ENCODE measurements at places on chromosomes 16 and 17.

DNA sequence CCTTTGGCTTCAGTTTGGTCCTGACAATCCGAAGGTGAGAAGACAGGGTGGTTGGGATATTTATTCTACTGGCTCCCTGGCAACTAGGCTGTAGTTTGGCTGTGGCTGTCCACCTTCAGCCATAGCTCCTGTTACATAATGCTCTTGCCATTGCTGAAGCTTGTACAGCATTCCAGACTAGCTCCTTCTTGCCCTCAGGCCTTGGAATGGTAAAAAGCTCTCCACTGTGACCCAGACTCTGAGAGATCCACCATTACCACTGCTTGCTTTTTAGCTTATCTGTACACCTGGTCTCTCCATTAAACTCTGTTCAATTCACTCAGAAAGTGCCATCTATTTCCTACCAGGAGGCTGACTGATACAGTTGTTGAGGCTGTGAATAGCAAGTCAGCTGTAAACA, 231.8 kb upstream of the MON1B start:
- no peak for DNase-seq

DNA sequence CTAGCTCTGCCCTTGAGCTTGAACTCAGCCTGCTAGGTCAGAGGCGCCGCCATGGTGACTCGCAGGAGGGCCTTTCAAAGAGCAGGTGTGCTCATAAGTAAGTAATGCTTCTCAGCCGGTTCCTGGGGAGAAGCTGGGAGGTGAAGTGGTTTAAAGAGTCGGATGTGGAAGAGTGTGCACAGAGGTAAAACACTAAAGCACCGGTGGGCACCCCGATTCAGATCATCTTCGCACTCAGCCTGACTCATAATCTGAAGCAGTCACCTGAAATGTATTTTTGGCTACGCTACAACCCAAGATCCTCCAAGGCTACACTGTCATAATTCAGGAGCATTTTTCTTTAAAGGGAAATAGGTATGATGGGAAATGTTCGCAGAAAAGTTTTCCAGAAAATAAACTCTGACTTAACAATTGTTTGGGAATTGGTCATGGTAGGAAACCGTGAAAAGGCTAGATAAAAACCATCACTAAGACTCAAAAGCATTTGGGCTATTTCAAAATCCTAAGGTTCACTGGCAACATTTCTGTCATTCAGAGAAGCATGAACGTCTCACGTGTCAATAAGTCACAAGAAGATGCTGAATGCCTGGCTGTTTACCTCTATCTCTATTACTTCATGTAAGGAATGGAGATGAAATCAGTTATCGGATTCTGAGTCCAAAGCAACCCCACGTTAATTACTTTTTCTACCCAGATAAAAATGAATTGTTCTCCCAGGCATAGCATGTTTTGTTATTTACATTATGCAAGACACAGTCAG, 17.8 kb downstream of the CDH8 start:
- no peak for DNase-seq

GRCh38 chr17:48477221-48477620, 47.2 kb upstream of the SKAP1 start:
- no peak for DNase-seq

- DNase-seq = no peak
Observed at GRCh38 chr17:83190004-83190385, 110.6 kb downstream of the METRNL start.

- no peak for DNase-seq
Observed at GRCh38 chr16:30053376-30054015, 12.1 kb upstream of the ALDOA start.

GRCh38 chr17:44314869-44315661, 6.7 kb downstream of the RUNDC3A start:
- DNase-seq = peak; percentile 52

DNA sequence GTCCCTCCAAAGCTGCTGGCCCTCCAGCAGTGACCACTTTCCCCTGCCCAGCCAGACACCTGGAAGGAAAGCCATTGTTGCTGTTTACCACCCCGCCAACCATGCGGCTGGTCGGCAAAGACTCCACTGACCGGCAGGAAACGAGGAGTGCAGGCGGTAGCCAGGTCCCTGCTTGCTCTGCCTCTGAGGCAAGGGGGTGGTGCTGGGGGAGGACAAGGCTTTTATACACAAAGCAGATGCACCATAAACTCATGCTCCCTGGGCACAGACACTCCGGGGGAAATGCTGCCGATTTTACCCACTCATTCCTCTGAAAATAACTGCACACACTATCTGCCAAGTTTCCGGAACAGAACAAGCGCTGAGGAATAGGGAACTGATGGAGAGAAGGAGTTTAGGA, 62.8 kb upstream of the GRIN2A start:
- DNase-seq = no peak

- peak; percentile 34 for DNase-seq
Observed at GRCh38 chr17:66304304-66305174, 2.1 kb downstream of the PRKCA start.

GRCh38 chr17:71402661-71403141, 718.1 kb upstream of the SOX9 start:
- DNase-seq = no peak

- peak; percentile 88 for DNase-seq
Observed at GRCh38 chr17:82751571-82752370, at the start of gene TBCD. TSS of gene TBCD (plus strand) at chr17:82752065. CDS start at chr17:82752194, 129 bp downstream.

- no peak for DNase-seq
Observed at GRCh38 chr17:14067347-14067746, 2.0 kb upstream of the COX10 start.

DNA sequence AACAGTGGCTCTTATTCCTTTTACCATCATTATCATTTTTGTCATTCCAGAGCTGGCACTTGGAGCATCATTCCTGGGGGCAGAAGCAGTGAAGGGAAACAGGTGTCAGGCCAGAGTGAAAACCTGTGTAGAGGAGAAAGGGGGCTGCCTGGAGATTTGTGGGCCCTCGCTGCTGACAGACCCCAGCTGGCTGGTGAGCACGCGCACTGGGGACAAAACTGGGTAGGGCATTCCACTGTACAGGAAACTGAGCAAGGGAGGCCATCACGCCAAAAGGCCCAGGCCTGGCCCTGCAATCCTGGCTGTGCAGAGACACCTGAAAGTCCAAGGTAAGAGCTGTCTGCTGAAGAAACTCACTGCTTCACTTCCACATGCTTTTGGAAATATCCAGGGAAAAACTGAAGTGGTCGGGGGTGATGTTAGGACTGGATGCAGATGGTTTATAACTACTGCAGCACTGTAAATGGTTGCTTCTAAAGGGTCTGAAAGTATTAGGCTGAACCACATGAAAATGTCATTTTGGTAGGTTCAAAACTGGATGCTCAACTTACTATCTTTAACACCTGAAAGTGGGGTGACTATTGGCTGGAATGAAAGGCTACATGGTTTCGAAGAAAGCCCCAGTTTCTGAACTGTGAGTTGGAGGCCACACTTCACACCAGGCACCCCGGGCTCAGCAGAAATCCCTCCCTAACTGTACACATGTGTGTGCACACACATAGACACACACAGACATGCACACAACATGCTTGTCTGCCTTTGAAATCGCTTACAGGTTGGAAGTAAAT, 225.0 kb downstream of the C16orf78 start:
- DNase-seq = no peak

DNA sequence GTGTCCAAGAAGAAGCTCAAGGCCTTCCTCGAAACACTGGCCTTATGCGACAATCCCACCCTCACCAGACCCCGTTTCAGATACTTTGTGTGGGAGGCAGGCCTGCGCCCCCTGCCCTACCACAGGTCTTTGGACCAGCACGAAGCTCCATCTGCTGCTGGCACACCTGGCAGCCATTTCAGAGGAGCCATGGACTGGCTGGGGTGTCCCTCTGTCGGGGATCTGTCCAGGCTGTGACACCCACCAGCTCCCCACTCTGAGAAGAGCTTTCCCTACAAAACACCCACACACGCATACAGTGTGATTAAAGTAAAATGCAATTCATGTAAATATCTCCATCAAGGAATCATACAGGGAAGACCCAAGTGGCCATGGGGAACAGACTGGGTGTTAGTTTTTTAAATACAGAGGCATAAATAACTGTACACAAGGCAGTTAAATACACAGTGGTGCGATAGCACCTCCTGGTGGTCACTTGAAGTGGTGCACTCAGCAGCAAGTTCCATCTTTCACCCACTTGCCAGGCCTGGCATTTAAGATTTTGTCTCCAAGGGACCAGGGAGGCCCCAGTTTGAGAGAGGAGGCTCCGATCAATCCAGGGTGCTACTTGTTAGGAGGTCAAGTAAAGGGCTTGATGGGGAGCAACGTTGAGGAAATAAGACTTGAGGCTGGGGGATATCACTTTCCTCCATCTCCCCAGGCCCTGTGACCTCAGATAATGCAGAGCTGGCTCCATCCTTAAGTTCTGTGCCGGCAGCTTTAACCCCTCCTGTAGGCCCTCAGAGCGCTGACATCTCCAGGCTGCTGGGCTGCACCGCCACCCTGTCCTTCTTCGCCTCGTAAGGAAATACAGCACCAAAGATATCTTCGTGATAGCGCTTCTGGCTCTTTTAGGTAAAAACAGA, 43.6 kb downstream of the NOS2 start:
- peak; percentile 60 for DNase-seq

DNA sequence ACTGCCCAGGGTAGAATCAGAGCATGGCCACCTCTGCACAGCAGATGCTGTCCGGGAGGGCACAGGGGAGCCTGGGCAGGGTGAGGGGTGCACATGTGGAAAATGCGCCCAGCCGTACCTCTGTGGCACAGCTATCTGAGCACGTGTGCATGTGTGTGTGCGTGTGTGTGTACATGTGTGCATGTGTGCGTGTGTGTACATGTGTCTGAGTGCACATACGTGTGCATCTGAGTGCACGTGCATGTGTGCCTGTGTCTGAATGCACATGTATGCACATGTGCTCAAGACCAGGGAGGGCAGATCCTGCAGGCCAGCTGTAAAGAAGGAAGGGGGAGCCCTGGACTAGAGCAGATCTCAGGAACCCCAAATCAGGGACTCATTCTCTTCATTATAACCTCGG, 37.3 kb upstream of the ENPP7 start:
- DNase-seq = no peak

- DNase-seq = no peak
Observed at GRCh38 chr17:9350080-9350479, 225.5 kb downstream of the STX8 start.

DNA sequence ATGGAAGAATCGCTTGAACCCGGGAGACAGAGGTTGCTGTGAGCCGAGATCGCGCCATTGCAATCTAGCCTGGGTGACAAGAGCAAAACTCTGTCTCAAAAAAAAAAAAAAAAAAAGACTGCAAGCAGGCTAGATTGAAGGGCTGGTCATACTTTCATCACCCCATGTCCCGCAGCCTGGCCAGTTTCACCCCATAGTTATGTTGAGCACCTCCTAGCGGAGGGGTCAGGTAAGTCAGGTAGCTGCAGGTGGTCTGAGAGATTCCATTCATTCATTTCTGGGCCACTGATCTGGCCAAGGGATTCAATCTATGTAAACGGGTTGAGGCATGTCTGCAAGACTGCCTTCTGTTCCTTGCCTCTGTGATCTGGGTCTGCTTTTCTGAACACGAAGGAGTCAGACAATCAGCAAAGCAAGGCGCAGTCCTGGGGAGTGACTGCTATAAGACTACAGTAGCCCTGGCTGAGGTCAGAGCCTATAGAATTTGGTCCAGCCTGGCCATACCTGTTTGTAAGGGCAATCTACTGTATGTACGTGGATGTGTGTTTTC, 23.6 kb upstream of the BPTF start:
- DNase-seq = no peak

DNA sequence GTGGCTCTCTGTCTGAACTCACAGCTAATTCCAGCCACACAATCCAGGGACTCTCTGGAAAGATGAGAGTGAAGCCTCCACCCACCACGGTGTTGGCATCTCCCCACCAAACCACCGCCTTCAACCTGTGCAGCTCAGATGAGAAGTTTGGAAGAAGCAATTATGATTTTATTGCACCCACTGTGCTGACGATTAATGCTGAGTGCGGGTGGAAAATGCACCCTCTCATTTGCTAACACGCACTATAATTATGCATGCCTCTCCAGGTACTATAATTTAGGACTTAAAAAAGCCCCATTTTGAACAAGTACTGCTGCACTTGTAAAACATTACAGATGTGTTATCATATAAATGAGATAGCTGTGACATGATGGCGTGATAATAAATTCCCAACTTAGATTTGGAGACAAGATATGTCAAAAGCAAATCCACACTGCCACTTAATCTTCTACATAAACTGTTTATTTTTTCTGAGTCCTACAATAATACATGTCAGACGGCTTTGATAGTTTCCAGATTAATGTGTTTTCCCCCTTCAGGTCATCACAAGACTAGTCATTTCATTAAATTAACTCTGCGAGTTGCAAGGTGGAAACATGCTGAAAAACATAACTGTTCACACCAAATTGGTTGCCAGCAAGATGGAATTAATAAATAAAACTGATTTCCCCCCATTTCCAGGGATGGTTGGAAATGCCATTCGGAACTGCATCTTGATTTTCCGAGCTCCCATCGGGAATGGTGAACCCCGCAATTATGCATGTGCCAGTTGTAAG, 466.5 kb upstream of the MAF start:
- DNase-seq = no peak

DNA sequence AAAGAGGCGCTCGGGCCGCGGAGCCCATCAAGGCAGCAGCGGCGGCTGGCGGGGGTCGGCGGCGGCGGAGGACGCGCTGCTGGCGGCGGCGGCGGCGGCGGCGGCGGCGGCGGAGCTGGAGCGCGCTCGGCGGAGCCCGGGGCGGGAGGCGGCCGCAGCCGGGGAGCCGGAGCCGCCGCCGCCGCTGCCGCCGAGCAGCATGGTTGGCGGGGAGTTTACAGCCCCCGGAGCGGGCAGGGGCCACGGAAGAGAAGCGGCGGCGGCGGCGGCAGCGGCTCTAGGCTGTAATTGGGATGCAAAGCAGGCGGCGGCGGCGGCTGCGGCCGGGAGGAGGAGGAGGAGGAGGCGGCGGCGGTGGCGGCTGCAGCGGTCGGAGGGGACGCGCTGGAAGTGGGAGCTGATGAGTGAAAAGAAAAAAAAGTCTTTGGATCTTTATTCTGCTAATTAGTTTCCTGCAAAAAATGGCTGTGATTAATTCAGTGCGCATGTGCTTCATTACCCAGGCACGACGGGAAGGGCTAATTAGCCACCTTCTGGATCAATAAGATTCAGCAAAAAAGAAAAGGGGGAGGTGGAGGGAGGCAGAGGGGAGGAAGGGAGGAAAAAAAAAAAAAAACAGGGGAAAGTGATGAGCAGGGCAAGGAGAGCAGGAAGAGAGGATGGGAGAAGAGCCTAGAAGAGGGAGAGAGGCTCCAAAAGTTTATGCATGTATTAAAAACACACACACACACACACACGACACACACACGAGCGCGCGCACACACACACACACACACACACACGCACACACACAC, 10.9 kb upstream of the ZFHX3 start:
- DNase-seq = peak; percentile 24

DNA sequence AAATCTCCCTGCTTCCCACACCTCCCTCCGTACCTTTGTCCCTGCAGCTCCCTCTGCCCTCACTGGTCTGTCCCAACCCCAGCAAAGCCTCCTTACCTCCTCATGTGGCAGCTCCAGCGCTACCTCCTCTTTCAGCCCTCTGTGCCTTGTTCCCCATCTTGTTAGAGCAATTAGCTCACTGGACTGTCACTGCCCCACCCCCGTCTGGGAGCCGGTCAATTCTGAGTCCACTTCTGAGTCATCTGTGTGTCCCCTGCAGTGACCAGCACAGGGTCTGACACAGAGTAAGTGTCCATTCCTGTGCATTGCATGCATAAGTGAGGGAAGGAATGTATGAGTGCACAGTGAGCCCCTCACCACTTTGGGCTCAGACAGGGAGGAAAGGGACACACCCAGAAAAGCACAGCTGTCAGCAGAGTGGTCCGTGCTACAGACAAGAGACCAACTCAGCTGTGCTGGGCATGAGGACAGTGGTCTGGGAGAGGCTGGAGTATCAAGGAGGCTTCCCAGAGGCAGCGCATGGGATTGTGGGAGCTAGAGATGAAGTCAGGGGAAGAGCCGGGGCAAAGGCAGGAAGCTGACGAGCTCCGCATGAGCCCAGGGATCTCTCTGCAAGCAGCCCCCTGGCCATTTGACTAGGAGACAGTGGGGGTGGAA, 45.9 kb downstream of the PITPNM3 start:
- no peak for DNase-seq
